Activated CD4-positive, alpha-beta T cell treated with anti-CD3 and anti-CD28 coated beads for 24 hours (primary cell): ENCODE measurements at places on chromosomes 4 and X.

DNA sequence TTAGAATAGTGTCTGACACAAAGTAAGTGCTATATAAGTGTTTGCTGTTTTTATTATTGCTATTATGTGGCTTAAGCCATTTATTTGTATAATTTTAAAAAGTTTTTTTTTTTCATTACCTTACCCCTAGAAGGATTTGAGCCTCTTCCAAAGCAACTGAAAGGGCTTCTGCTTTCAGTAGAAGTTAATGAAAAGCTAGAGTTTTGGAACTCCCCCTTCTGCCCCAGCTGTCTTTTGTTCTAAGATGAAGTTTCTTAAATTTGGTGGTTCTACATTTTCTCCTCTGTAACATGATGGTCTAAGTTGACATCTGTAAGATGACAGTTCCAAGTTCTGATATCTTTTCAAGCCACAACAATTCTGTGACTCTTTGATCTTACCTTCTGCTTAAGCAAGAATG is 30.3 kb downstream of the FHIP1A start:
- no peak for DNase-seq

DNA sequence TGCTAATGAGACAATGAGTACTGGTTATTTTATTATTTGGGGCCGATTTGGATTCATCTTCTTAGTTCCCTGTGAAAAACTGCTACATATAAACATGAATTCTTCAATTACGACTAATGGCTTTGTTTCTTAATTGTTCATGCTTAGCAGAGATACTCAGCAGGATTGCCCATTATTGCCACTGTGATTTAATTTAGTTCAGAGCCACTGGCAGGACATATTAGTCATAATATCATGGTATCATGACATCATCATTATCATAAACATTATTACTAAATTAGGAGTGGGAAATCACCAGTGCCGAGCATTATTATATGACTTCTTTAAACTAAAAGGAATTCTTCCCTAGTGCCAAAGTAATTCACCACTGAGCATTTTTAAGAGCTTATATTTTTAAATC is 201.4 kb downstream of the SPOCK3 start:
- DNase-seq, result no peak

GRCh38 chr4:11631416-11631815 is 202.7 kb upstream of the HS3ST1 start:
- DNase-seq, result no peak

DNA sequence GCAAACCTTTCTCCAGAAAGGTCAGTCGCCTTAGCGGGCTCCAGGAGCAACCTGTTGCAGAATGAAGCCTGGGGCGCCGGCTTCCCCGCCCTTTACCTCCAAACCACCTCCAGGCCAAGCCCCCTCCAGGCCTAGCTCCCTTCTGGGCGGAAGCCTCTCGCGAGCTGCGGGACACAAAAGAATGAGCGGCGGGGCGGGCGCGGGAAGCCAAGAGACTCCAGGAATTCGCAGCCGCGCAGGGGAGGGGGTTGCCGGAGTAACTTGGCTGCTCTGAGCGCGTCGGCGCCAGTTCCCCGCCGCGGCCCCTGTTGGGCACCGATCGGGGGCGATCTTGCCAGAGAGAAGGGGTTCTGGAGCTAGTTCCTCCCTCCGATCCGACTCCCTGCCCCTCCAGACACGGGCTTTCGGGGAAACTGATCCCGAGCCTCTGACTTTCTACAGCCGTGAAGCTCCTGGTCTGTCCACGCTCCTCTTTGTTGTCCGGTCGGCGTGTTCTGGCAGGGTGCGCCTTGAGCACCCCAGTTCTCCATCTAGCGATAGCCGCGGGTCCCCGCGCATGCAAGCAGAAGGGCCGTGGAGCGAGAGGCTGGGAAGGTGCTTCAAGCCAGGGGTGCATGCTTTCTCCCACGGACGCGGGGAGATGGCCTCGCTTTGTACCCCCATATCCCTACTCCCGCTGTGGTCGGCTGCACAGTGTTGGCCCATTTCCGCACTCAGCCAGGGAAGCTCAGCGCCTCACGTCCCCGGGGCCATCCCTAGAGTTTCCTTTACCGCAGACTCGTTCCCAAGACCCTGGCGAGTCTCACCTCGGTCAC is 1.2 kb downstream of the PROM1 start:
- DNase-seq, result no peak

- DNase-seq, result no peak
Observed at GRCh38 chr4:89617317-89617716, 219.6 kb downstream of the SNCA start.

- no peak for DNase-seq
Observed at GRCh38 chr4:73668782-73669201, 48.6 kb upstream of the RASSF6 start.

GRCh38 chr4:179325181-179325580 is 1882.9 kb upstream of the AGA start:
- DNase-seq, result no peak

- DNase-seq, result no peak
Observed at GRCh38 chrX:108447303-108447702, 7.7 kb downstream of the COL4A5 start.

GRCh38 chr4:181618896-181619295 is 624.3 kb upstream of the TENM3 start:
- no peak for DNase-seq

GRCh38 chr4:98929341-98930267 is 671 bp upstream of the EIF4E start:
- peak; percentile 36 for DNase-seq

- no peak for DNase-seq
Observed at GRCh38 chr4:55125087-55125721, at the start of gene KDR. Gene KDR (minus strand): TSS chr4:55125595. CDS start chr4:55125293, 302 bp downstream.

- DNase-seq, result no peak
Observed at GRCh38 chr4:11566444-11567022, 137.8 kb upstream of the HS3ST1 start.

DNA sequence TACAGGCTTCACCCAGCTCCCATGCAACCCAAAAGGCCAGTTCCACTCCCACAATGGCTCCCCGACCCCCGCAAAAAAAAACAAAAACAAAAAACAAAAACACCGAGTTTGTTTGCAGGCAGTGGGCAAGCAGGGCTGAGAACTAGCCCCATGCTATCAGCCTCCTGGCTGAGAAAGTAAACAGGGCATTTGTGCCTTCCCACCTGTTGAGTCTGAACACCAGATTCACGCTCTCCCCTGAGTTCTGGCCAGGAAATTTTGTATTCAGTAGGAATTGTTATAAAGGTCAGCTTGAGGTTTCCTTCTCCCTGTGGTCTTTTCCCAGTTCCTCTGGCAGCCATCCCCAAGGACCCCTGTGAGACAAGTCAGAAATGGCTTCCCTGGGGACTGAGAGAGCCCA is 1066.5 kb downstream of the GLUD2 start:
- no peak for DNase-seq

DNA sequence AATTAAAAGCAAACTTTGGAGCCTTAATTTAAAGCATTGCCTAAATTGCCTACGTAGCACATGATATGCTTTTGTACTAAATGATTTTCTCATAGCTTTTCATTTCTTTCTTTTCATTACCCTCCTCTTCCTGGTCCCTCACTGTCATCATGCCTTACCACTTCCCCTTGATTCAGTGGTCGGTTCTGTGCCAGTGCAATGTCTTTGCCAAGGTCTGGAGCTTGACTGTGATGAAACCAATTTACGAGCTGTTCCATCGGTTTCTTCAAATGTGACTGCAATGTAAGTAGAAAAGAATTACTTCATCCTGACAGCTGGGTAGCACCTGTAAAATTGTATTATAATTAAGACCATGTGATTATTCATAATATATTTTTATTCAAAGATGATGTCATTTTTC is 72.5 kb downstream of the C4orf46 start:
- no peak for DNase-seq

DNA sequence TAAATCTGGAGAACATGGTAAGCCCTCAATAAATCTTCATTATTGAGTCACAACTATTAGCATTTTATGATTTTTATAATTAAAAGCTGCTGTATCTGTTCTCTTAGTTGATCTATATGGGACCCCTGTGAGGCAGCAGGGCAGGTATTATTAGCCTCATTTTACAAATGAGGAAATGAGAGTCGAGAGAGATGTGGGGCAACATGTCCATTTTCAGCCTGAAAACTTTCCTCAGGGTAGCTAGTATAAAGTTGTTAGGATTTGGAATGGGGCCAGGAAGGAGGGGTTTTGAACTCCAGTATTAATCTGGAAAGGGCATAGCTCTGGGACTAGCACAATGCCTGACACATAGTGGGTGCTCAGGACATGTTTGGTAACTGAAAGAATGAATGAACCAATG is 191.7 kb upstream of the GPC4 start:
- no peak for DNase-seq

DNA sequence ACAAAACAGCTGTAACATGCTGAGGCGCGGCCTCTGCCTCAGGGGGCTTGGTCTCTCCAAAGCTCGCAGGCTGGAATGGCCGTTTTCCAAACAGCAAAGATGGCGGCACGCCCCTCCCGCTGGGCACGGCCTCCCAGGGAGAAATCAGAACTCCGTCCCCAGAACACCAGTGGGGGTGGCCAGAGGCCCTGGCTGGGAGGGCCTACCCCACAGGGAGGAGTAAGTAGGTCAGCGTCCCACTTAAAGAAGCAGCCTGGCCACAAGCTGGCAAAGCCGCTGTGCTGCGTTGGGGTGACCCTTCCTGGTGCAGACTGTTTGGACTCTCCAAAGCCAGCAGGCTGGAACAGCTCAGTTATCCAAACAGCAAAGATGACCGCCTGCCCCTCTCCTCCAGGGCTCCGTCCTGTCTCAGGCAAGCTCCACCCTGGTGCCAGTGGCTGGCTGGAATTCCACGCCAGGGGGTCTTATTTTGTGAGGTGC is 862.8 kb downstream of the TRIML1 start:
- DNase-seq, result no peak

DNA sequence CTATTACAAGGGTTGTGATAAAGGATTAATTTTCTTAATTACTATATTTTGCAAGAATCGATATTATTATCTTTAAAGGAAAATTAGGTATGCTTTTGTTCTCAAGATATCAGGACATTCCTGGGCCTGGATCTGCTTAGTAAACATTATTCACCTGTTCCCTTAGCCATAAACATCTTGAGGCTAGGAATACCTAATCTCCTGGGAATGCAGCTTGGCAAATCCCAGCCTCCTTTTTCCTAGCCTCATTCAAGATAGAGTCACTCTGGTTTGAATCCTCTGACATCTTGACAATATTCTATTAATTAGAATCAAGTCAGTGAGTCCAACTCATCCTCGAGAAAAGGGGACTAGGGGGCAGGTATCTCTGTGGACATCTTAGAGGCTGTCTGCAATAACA is 327.1 kb downstream of the STIM2 start:
- DNase-seq, result no peak

GRCh38 chr4:152392079-152392478 is 143.8 kb downstream of the FBXW7 start:
- no peak for DNase-seq

DNA sequence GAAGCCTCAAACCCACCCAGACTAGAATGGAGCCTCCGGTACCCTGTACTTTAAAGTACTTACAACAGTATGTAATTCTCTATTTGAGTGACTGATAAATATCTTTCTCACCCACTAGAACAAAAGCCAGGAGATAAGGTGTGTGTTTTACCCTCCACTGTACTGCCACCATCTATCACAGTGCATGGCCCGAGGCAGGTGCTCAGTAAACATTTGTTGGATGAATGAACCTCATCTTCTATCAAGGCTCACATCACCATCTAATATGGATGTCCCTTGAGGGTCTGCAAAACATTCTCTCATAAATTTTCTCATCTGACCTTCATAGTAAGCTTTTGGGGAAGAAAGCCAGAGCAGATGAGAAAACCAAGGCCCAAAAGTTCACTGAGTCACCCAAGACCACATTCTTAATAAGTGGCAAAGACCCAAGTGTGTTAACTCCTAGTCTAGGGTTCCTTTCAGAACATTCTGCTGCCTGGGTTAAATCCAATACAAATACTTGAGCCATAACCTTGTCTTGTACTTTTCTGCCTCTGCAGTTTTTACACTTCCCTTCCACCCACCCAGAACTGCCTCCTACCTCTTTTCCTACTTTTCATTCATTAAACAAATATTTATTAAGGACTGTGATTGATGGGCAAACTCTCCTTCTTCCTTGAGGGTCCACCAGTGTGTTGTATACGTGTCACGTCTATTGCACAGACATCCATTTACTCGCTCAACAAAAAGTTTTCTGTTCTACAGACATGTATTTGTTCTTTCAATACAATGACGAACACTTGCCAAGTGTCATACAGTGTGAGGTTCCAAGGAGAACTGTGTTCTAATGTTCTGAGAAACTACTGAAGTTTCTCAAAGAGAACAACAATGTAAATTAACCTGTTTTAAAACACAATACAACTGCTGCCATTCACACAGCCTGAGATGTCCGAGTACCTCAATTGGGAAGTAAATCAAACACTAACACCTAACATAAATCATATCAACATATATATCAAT is 35.7 kb downstream of the APBB2 start:
- no peak for DNase-seq

- DNase-seq, result no peak
Observed at GRCh38 chr4:173680278-173680677, 150.2 kb upstream of the HAND2 start.

- no peak for DNase-seq
Observed at GRCh38 chr4:41362621-41363383, 106.1 kb downstream of the UCHL1 start.

DNA sequence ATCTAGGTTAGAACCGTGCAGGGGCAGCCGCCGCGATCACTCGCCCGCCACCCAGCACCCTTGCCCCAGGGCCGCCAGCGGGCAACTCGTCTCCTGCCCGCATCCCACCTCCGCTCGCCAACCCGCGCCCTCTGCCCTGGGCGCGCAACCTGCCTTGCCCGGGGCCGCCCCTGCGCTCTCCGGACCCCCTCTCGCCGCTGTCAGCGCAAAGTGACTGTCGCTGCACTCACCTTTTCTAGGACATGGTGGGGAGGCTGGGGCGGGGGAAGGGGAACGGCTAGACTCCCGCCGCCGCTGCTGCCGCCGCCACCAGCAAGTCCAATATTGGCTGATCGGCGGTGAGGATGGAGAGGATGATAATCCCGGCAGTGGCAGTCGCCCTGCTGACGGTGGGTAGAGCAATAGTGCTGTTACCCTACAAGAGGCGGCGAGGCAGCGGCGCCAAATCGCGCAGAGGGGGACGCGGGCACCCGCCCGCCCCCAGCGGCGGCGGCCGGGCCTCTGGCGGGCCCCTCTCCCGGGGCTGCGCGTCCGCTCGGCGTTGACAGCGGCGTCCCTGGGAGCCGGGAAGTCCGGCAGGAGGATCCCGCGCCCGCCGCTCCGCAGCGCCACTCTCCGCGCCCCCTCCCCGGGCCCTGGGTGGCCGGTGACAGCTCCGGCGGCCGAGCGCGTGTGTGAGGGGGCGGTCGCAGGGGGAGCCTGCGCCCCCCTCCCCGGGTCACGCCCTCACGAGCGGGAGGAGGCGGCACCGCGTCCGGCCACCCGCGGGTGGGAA is 2.3 kb upstream of the NR3C2 start:
- DNase-seq, result peak; percentile 14

DNA sequence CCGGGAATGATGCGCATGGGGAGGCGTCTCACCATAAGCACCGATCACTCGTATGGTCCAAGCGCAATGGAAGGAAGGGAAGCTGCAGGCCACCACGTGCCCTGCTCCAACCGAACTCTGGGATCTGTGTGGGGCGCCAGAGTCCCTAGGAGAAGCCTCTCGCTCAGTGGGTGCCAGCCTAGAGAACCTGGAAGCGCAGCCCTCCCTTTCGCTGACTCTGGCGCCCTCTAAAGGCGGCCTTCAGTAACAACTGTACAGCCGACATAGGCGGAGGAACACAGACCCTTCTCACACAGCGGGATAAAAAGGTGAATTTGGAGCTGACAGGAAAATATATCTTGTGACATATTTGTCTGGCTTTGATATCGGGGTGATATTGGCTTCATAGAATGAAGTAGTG is 76.0 kb downstream of the INTS6L start:
- DNase-seq, result peak; percentile 22

- no peak for DNase-seq
Observed at GRCh38 chr4:38297061-38297460, 336.9 kb downstream of the PTTG2 start.
